ENCODE measurements at places on chromosomes 7 and 10.

DNA sequence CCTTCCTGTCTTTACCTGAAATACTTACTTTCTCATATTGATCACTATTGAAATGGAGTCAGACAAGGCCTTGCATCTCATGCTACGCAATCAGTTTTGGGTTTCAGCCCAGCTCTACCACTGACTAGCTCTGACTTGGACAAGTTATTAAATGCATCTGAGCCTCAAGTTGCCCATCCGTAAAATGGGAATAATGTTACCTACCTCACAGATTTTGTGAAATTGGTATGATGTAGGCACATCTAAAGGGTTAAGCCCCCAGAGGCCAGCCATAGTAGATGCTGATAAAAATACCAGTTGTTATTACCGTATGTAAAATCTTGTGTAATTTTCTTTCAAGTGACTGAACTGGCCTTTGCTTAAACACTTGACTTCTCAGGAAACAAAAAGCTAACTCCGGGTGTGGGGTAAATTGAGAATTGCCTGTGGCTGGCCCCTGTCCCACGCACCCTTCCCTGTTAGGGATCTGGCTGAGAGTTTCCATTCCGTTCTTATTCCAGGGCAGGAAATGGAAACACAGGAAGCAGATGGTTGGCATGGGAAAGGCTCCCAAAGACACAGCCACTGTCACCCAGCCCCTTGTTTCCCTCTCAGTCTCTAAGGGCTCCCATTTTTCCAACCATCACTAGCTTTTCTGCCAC is 7.5 kb downstream of the DUSP5 start:
- no peak for DNase-seq

DNA sequence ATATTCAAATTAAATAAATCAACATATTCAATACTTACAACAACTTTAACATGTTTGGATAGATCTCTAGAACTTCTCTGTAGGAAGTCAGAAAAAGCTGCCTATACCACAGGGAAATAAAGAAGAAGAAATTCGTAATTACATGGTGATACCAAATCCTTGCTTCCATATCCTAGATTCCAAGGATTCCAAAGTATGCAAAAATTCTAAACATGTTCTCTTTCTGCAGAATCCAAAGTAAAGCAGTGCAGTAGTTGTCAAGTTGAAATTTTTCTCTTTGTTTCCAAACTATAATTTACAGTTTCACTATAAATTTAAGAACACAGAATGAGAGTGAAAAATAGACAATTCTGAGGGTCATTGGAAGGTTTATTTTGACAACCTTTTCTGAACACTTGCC is 233.7 kb upstream of the PTN start:
- no peak for DNase-seq

- no peak for DNase-seq
Measured at GRCh38 chr7:139830782-139831501, 1.9 kb downstream of the TBXAS1 start.

- no peak for DNase-seq
Measured at GRCh38 chr7:133040178-133040577, 41.7 kb downstream of the CHCHD3 start.

DNA sequence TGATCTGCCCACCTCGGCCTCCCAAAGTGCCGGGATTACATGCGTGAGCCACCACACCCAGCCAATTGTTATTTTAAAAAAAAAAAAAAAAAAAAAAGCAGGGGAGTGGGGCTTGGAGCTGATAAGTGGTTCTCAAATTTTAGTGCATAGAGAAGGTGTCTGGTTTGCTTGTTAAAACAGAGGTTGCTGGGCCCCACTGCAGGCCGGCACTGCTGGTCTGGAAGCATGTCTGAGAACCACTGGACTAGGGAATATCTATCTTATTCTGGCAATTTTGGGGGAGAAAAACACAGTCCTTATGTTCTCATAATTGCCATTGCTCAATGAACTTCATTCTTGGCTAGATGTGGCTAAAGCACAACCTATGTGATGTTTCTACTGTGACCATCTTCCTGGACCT is 19.0 kb upstream of the FIGNL1 start:
- no peak for DNase-seq

DNA sequence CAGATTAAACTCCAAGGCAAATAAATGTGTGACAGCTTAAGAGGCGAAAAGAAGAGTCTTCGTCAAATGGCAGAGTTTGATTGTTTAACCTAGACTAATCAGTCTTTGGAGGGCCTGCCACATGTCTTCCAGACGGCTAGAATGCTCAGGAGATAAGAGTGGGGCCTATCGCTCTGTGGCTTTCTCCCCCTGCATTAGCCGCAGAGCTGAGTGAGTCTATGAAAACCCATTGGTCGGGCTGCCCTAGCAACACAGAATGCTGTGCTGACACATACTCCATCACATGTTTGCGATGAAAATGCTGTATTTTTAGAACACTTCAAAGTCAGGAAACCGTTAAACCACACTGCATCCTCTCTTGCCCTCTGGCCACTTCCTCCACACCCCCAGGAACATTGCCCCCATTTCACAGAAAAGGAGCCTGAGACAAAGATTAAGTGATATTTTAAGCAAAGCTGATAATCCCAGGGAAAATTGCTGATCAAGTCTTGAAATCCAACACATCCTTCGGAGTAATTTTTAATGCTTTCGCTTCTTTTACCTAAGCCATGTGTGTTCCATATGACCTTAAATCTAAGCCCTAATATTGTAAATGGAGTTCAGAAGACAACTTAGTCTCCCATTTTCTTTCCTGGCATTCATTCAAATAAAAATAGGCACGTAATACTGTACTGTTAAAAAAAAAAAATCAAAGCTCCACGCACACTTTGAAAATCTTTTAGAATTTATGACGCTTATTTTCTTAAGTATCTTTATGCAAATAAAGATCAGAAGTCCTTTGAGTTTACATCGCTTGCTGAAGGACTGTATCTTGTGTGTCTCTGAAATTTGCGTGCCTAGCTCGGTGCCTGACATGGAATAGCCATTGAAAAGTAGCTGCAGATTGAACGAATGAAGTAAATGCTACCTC is 161.2 kb downstream of the CELF2 start:
- peak; percentile 89 for DNase-seq
